ENCODE measurements at places on chromosomes 4 and X.

DNA sequence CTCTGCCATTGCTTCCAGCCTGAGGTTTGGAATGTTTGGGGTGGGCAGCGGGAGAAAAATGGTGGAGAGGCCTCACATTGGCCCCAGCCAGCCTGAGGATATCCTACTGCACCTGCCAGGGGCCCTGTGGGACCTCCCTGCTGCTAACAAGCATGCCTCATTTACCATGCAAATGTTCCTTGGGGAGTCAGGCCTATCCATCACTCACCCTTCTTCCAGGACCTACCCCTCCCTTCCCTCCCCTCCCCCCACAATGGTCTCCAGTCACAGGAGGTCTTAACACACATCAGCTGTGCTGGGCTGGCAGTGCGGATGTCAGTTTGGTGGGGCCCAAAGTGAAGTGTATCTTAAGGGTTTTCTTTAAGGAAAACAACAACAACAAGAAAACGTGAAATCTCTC is 139.2 kb downstream of the SHOX start:
- no peak for DNase-seq

DNA sequence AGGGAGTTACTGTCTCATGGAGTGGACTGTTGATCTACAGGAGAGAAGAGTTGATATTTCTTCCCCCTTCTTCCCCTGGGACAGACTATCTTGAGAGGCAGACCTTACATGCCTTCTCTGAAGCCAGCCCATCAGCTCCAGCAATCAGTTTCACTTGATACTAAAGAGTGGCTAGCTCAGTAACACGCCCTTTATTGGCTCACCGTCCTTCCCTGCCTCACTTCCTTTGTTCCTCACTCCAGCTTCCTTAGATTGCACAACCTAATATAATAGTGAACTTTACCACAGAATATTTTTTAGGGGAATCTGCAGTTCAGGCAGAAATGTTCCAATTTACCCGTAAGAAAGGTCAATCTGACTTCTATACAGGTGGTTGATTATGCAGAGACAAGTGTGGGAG is 128.1 kb upstream of the NDP start:
- no peak for DNase-seq

GRCh38 chrX:433771-434170 is 47.1 kb upstream of the PPP2R3B start:
- DNase-seq: no peak

DNA sequence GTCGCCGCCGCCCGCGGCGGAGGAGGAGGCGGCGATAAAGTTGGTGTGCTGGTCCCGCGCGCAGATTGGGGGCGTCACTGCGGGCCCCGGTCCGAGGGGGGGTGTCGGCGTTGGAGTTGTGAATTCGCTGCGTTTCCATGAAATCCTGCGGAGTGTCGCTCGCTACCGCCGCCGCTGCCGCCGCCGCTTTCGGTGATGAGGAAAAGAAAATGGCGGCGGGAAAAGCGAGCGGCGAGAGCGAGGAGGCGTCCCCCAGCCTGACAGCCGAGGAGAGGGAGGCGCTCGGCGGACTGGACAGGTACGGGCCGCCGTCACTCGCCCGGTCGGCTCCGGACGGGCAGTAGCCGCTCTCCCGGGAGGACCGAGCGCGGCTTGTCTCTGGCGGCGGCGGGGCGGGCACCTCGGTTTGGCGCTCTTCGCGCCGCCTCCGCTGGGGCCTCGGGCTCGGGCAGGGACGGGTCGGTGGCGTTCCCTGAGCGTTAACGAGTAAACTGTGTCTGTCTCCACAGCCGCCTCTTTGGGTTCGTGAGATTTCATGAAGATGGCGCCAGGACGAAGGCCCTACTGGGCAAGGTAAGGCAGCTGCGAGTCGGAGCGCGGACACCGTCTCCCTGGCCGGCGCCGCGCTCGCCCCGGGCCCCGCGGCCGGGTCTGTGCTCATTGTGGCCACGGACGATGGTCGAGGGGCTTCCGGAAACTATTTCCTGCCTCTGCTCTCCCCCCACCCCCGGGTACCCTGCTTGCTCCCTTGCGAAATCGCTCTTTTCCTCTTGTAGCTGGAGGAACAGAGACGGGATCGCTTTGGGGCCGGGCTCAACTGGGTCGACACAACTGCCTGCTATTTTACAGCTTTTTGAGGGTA is 658 bp downstream of the KDM6A start:
- peak; percentile 40 for DNase-seq

- DNase-seq: no peak
Observed at GRCh38 chr4:179392787-179393186, 1950.5 kb upstream of the AGA start.

DNA sequence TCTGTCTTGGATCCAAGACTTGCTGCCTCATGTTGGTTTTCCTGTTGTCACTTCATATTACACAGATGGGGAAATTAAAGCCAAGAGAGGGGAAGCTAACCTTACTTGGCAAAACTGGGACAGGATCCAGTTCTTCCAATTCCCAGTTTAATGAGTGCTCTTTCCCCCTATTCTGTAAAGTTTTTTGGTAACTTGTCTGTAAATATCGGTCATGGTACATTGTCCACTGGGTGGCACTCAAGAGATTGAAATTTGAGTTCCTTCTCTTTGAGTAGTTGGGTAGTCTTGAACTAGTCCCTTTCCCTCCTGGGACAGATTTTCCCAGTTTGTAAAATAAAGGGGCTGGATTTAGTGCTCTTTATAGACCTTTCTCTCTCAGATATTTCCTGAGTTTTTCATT is 12.4 kb upstream of the EOLA2 start:
- peak; percentile 37 for DNase-seq

DNA sequence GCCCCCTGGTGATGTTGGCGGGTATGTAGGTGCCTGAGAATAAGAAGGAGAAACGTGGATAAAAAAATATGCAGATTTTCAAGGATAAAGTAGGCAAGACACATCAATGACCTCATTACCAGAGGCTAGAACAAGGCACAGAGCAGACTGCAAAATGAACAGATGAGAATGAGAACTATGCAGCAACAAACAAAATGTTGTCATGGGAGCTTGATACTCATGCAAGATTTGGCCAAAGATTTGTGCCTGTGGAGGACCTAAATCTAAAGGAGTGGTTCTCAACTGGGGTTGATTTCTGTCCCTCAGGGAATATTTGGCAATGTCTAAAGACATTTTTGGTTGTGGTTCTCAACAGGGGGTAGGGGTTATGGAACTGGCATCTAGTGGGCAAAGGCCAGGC is 177.3 kb downstream of the FRMPD4 start:
- no peak for DNase-seq

- DNase-seq: peak; percentile 6
Observed at GRCh38 chr4:169115897-169116254, 105.8 kb upstream of the CBR4 start.

Measured in NAMALWA (cell line).